ENCODE measurements at places on chromosomes 5 and 9.

DNA sequence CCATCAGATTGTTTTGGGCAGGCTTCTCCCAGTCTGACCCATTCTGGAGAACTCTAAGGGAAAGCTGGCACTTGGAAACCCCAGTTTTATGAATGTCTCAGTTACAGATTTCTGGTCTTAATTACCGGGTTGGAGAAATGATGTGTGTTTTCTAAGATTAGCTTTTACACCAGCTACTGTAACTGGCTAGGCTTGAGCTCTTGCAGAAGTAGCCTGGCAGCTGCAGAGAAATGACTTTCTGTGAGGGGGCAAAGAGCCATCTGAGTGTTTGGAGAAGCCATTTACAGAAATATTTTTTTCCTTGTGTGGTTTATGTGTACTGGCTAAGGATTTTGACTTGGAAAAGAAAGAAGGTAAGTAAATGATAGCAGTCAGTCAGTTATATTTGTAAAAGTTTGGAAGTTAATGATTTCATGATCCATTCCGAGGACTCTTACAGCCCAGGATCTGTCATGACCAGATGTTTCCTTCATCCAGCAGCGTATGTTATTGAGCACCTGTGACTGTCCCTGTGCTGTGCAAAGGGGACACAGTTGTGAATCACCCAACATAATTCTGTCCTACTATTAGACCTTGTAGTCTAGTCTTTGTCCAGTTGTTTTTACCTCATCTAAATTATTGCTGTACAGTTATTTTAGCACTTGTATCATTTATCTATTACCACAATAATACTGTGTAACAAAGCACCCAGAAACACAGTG lies 53.7 kb upstream of the GDNF start:
- no peak for DNase-seq

- no peak for DNase-seq
These were observed 47.1 kb downstream of the MAT2B start for GRCh38 chr5:163552536-163552935.

GRCh38 chr5:129554134-129554904 lies 94.2 kb downstream of the ADAMTS19 start:
- DNase-seq: no peak

GRCh38 chr5:123264394-123264793 lies 158.8 kb downstream of the CEP120 start:
- DNase-seq: no peak

DNA sequence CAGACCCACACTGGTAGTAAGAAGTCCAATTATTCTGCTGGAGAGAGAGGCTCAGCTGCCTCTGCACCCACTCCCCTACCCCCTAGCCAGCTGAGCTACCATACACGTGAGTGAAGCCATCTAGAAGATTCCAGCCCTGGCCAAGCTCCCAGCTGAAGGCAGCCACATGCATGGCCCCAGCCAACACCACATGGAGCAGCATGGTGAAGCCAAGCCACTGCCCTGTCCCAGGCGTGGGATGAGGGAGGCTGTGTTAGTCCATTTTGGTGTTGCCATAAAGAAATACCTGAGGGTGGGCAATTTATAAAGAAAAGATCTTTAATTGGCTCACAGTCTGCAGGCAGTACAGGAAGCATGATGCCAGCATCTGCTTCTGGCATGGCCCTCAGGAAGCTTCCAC lies 20.0 kb upstream of the VDAC1 start:
- DNase-seq: no peak

- DNase-seq: no peak
These were observed 173.7 kb upstream of the SLC12A2 start for GRCh38 chr5:127909821-127910220.

DNA sequence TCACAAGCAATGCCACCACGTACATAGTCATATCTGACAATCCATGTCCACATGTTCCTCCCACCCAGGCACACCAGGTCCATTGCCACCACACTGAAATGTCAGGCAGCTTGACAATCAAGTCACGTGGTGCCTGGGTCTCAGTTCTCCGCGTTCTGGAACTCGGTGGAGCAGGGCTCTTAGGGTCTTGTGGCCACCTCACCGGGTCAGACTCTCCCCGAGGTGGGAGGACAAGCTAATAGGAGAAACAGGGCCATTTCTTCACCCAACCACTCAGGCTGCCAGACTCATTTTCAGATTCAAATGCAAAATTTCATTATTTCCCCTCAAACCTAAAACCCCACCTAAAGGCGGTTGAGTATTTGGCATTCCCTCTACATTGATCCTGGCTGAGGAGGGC lies 200.5 kb upstream of the GAS1 start:
- no peak for DNase-seq

- DNase-seq: no peak
These were observed 29.1 kb upstream of the BNC2 start for GRCh38 chr9:16899606-16900005.

DNA sequence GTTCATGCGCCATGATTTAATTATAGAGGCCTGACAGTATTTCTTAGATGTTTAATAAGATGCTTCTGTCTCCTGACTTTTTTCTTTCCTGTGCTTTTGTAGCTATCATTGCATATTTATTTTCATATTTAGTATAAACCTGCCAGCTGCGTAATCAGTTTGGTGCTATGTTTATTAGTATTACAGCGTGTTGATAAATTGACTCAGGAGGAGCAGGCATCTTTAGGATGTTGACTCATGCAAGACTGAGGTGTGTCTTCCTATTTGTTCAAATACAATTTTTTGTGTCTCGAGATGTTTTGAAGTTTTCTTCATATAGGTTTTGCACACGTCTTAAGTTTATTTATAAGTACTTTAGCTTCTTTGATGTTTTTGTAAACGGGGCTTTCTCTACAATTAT lies 35.9 kb upstream of the EXOC3 start:
- DNase-seq: no peak

Data from Kasumi-1 (cell line).